ENCODE measurements at places on chromosomes 3 and 15. TPM values are rescaled to one million over a fixed set of nuclear protein-coding genes. Genes with fewer than 3 reads are reported as not detected.

The SCAMP5 gene
- total RNA-seq = 51.3 TPM

The C2CD4A gene
- 0.16 TPM for total RNA-seq

The LTK gene
- not detected for total RNA-seq

The CCDC13 gene
- total RNA-seq = 3.6 TPM

The ZIC4 gene
- total RNA-seq = 1.2 TPM

The DLL4 gene
- 4.8 TPM for total RNA-seq

The NANOGP8 gene
- total RNA-seq = not detected

The FBLN2 gene
- total RNA-seq = 9.4 TPM

The PP2D1 gene
- total RNA-seq = not detected

The WDR53 gene
- 3.4 TPM for total RNA-seq

The MCF2L2 gene
- total RNA-seq = 34.5 TPM

The PPP1R2 gene
- total RNA-seq = 92.3 TPM

The GXYLT2 gene
- total RNA-seq = 4.7 TPM

The DNAH12 gene
- 0.62 TPM for total RNA-seq

The LARP6 gene
- 21.5 TPM for total RNA-seq

The ALPK3 gene
- 1.6 TPM for total RNA-seq

The ST8SIA2 gene
- 81.6 TPM for total RNA-seq

The DAPK2 gene
- 5.0 TPM for total RNA-seq

The RTP4 gene
- total RNA-seq = not detected

The TTC23 gene
- total RNA-seq = 11.2 TPM

The TERB2 gene
- not detected for total RNA-seq

The POU1F1 gene
- not detected for total RNA-seq

The SAMMSON gene
- 0.47 TPM for total RNA-seq

The SNX22 gene
- 14.5 TPM for total RNA-seq

The LRRK1 gene
- 1.4 TPM for total RNA-seq

The CLDN18 gene
- total RNA-seq = not detected

The BOC gene
- 11.2 TPM for total RNA-seq

The FANCD2OS gene
- total RNA-seq = not detected

The KLHL6 gene
- total RNA-seq = 1.1 TPM

The MYZAP gene
- total RNA-seq = 1.1 TPM

The SLC28A2 gene
- not detected for total RNA-seq

The ZPLD1 gene
- total RNA-seq = not detected

The IL20RB gene
- 0.62 TPM for total RNA-seq

The CEP63 gene
- total RNA-seq = 20.9 TPM

The CCDC39 gene
- total RNA-seq = 0.62 TPM

The CCK gene
- 14.7 TPM for total RNA-seq

The CLEC3B gene
- 26.0 TPM for total RNA-seq

The GOLGA6B gene
- not detected for total RNA-seq

The EPHA3 gene
- total RNA-seq = 349 TPM

The SCN5A gene
- total RNA-seq = 0.16 TPM

The VWA5B2 gene
- total RNA-seq = 0.31 TPM

The PRSS50 gene
- total RNA-seq = 0.31 TPM

The CYP1A2 gene
- not detected for total RNA-seq

The REC114 gene
- not detected for total RNA-seq

The GOLGA8S gene
- total RNA-seq = not detected

The STRIT1 gene
- not detected for total RNA-seq

The MITF gene
- 2.7 TPM for total RNA-seq

The TFDP2 gene
- total RNA-seq = 40.2 TPM

The ALS2CL gene
- 3.9 TPM for total RNA-seq

The SLC9C1 gene
- total RNA-seq = under 0.01 TPM

Measured in occipital lobe (tissue), 3 donors.